ENCODE measurements at places on chromosomes 6 and 20.
A peak's percentile ranks its signal among the peaks of the same experiment; 100 is the strongest.

DNA sequence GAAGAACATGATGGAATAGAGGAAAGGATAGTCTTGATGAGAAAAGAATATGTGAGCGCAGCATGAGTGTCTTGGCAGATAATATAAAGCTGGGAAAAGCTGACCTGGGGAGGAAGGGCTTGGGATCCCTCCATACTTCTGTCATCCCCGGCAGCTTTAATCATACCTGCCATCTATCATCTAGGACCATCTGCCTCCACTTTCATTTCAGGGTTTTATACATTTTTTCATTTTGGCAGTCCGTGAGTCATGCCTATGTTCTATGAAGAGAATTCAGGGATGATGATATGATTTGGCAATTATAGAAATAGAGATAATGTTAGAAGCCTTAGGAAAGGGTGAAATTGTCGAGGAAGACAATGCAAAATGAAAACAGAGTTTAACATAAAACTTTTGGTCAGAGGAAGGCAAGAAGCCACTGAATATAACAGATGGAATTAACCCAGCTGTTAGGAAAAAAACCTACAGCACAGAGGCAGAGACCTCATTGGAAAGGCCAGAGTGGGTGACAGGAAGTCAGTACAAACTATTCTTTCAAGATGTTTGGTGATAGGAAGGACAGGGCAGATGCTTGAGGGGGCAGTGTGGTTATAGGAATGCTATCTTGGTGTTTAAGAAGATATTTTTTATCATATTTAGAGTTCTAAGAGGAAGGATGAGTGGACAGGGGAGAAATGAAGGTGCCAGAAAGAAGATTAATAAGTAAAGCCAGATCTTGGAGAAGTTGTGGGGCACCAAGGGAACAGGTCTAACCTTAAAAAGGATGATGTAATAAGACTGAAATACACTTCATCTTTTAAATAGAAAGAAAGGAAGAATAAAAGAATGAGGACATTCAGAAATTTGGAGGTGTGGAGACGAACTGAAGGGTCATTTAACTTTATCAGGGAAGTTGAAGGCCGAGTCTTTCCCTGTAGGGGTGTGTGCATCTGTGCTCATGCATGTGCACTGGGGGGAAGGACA lies 37.8 kb downstream of the MARCKS start:
- no peak for DNase-seq

GRCh38 chr6:83467620-83468036 lies 36.8 kb upstream of the ME1 start:
- DNase-seq = no peak

DNA sequence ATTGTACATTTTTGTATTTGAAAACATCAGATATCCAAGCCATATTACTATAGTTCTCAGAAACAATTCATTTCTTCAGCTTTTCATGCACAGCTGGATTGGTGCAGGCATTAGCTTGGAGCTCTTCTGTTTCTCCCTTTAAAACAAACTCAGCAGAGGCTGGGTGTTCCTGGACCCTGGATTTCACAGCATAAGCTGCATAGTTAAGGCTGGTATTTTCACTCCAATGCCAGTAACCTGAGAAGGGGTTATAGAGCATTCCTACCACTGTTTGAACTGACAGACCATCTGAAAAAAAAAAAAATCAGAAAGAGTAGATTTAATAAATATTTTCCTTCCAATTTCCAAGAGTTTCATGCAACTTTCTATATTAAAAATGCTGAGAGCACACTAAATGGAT lies 20.1 kb upstream of the FAXC start:
- DNase-seq = no peak

DNA sequence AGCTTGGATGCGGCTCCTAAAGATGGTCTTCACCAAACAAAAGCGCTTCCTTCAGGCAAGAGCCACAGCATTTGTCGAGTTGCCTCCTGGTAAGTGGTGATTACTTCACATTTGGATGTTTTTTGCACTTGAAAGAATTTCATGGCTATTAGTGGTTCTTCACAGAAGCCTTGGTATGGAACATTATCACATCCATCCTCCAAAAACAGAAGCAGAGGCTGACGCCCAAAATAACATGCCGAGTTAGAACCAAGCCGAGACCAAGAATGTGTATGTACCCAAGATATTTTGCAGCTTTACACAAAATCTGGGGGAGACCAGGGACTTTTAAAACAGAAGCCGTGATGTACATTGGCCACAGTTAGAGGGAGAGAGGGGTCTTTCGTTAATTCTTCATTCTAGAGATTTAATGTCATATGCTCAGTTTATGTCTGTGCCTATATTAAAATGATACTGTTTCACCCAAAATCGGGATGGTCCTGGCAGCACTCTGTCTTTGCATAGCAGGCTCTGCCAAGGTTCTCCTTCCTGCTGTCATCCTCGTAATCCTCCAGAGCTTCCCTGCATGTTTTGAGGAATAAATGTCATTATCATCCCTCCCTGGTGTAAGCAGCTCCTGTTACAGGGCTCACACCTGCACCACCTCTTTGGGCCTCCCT lies 109.3 kb downstream of the TMEM242 start:
- DNase-seq = no peak

- no peak for DNase-seq
Observed at GRCh38 chr6:118680452-118681095, 29.2 kb upstream of the CEP85L start.

GRCh38 chr20:40771308-40771610 lies 82.2 kb upstream of the MAFB start:
- no peak for DNase-seq

DNA sequence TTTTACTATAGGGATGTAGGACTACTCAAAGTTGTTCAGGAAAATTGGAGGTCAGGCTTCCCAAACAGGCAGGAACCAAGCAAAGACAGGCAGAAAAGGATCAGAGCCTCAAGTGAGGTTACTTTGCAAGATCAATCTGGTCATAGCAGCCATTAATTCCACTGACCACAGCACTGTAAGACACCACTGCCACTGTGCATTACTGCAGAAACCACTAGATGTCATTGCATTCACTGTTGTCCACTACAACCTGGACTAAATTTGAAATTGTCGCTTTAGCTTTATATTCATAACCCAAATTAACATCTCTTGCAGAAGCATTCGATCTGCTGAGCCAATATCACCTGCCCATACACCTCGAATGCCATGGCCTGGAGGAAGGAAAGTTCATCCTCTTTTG lies 126.9 kb upstream of the UFL1 start:
- DNase-seq = no peak

DNA sequence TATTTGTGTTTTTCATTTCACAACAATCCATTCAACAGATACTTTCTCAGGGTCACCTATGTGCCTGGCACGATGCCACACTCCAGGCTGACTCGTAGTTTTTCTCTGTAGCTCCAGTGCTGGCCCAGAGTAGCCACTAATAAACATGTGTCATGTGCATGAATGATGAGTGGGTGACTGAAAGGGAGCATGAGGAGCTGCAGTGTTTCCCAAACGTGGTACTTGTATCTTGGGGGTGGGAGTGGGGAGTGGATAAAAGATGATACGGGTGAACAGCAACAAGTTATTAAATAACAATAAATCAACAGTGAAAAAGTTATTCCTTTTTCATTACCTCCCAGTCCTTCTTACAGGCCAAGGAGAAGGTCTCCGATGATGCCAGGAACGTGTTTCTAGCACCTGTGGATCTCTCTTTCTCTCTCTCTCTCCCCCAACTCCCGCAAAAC lies 17.1 kb downstream of the SRXN1 start:
- DNase-seq = no peak

DNA sequence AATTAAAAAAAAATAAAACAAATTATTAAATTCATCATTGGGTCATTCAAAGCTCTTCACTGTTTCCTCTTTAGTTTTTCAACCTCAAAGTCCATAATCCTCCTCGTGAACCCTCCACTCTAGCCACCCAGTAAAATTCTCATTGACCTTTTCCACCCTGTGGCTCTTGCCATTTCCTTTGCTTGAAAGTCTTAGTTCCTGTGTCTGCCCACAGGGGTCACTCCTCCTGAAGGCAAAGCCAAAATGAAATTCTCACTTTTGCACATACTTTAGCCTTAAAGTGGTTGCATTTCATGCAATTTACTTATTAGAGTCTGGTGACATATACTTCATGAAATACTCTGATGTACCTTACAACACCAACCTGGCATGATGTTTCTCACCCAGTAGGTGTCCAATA lies 263.7 kb downstream of the BMP2 start:
- DNase-seq = no peak

GRCh38 chr20:63188159-63188442 lies 27.8 kb downstream of the YTHDF1 start:
- DNase-seq = no peak

DNA sequence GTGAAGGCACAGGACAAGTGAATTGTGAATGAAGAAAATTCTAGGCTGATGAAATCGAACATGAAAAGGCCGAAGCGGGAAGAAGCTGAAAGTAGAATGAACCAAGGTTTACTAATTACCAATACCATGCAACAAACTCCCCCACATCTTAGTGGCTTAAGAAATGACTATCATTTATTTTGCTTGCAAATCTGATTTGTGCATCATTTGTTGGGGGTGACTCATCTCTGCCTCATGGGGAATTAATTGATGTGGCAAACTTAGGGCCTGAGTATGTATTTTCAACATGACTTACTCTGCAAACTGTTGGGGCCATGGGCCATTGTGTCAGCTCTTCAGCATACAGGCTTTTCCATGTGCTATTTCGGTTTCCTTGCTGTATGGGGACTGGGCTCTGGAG lies 26.8 kb downstream of the PPP1R14C start:
- peak; percentile 27 for DNase-seq

- DNase-seq = no peak
Observed at GRCh38 chr20:35010405-35011192, 54.9 kb downstream of the MYH7B start.

GRCh38 chr20:33910056-33910455 lies 83.7 kb upstream of the RALY start:
- no peak for DNase-seq

GRCh38 chr20:63900413-63900812 lies 5.5 kb downstream of the DNAJC5 start:
- DNase-seq = no peak

GRCh38 chr20:37797669-37798175 lies 103.9 kb downstream of the CTNNBL1 start:
- no peak for DNase-seq

DNA sequence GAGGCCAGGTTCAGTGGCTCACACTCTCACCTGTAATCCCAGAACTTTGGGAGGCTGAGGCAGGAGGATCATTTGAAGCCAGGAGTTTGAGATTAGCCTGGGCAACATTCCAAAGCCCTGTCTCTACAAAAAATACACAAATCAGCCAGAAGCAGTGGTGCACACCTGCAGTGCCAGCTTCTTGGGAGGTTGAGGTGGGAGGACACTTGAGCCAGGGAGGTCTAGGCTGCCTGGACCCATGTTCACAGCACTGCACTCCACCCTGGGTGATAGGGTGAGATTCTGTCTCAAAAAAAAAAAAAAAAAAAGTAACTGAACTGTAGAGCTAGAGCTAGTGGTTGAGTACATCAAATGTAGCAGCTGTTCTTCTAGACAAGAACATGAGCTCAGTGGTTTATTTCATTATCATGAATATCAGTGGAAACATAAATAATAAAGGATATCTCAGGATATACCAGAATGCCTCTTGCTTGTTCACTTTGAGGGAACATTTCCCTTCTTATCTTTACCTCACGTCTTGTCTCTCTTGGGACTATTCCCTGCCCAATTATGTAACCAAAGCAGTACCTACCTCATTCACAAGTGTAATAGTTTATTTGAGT lies 17.6 kb downstream of the NANP start:
- DNase-seq = no peak

DNA sequence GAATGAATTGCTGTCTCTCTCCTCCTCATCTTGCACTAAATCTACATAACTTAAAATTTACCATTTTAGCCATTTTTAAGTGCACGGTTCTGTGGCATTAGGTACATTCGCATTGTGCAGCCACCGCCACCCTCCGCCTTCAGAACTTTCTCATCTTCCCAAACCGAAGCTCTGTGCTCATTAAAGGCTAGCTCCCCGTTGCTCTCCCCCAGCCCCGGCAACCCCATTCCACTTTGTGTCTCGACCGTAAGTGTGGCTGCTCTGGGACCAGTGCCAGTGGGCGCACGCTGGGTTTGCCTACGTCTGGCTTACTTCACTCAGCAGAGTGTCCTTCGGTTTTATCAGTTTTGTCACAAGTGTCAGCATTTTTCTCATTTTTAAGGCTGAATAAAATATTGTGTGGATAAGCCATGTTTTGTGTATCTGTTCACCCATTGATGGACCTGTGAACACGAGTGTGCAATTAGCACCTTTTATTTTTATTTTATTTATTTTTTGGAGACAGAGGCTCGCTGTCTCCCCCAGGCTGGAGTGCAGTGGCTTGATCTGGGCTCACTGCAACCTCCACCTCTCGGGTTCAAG lies 16.8 kb downstream of the SLC17A9 start:
- no peak for DNase-seq

- no peak for DNase-seq
Observed at GRCh38 chr6:132598473-132598872, 8.9 kb upstream of the TAAR5 start.

DNA sequence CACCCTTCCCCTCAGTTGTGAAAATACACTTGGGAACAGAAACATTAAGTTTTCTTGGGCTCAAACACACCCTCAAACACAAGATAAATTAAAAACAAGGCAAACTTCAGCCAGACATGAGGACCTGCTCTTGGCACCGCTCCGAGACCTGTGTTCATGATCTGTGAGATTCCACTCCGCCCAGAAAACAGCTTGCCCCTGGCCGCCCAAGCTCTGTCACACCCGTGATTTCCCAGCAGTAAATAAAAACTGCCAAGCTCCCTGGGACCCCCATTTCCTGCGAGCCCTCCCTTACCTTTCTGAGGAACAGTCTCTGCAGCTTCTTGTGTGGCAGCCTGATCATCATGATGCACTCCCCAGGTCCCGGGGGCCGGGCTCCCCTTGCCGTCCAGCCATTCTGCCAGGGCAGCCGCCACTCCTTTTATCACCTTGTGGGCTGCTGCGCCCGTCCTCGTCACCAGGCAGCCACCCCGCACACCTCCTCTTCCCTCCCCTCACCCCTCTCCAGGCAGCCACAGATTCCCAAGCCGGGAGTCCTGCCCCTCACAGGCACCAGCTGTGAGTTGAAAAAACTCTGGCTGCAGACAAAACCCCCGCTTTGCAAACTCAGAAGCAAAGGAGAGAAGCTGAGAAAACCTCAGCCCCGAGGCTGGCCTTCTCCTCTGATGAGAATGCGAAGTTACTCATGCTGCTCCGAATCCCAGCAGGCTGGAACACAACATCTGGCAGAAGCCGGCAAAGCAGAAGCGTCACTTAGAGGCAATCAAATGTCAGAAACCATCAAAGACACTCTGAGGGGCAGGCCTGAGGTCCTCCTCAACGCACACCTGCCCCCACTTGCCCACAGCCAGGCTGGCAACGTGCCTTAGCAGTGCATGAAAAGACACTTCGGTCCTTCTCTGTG lies 130.4 kb upstream of the RPS6KA2 start:
- no peak for DNase-seq

DNA sequence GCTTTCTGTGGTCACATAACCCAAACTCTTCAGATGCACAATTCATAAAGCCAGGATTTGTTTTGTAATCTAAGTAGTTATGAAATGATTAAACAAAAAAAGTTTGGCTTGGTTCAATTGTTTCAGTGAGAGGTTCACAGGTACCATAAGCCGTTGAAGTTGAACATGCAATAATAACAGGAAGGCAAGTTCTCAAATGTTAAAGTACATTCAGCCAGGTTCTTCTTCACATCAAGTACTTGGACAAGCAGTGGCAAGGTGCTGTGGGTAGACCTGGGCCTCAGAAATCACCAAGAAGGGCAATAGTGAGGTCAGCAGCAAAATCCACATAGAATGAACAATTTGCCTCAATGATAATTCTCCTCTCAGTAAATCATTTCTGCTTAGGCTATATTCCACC lies 175.5 kb downstream of the EPM2A start:
- no peak for DNase-seq

All from stimulated activated naive B cell treated with anti-CD40 and anti-IgM and Interleukin-4, amounts not matched to agents 10 μg/mL and 1 μg/mL and 100 μg/mL, for 72 hours (primary cell).